ENCODE measurements at places on chromosomes 6 and 20. TPM values are rescaled to one million over a fixed set of nuclear protein-coding genes. Genes with fewer than 3 reads are reported as not detected.

- DNase-seq: no peak
Measured at GRCh38 chr6:151881231-151881630, 73.7 kb downstream of the ESR1 start.

The RAET1L gene
- not detected for polyA plus RNA-seq

GRCh38 chr6:44002593-44003344 lies 124.5 kb downstream of the MRPL14 start:
- DNase-seq: peak; percentile 21

The PHF20 gene
- polyA plus RNA-seq: 30.5 TPM

DNA sequence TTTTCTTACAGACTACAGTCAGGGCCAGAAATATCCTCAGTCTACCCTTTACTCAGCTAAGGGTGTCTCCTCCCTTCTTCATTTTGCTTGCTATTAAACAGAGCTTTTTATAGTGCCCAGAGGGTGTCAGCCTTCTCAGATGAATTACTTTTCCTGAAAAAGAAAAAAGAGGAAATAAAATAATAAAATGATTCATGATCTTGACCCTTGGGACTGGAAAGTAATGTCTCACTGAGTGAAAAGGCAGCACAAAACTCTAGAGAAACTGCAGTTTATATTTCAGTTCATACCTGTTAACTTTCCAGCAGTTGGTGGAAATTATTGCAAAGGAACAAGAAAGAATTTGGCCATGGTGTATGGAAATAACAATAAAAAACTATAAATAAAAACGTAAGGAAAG lies 170.6 kb downstream of the IBTK start:
- no peak for DNase-seq

- DNase-seq: no peak
Measured at GRCh38 chr6:97465877-97466561, 183.0 kb upstream of the MMS22L start.

The BCAS1 gene
- polyA plus RNA-seq: 7.5 TPM

The RUNX2 gene
- 2.6 TPM for polyA plus RNA-seq

- no peak for DNase-seq
Measured at GRCh38 chr6:78835817-78836216, 31.5 kb upstream of the IRAK1BP1 start.

- DNase-seq: no peak
Measured at GRCh38 chr6:169190970-169191369, 62.7 kb downstream of the THBS2 start.

- no peak for DNase-seq
Measured at GRCh38 chr6:165987483-165988301, 180.0 kb downstream of the TBXT start.

The PPP1R16B gene
- 8.0 TPM for polyA plus RNA-seq

DNA sequence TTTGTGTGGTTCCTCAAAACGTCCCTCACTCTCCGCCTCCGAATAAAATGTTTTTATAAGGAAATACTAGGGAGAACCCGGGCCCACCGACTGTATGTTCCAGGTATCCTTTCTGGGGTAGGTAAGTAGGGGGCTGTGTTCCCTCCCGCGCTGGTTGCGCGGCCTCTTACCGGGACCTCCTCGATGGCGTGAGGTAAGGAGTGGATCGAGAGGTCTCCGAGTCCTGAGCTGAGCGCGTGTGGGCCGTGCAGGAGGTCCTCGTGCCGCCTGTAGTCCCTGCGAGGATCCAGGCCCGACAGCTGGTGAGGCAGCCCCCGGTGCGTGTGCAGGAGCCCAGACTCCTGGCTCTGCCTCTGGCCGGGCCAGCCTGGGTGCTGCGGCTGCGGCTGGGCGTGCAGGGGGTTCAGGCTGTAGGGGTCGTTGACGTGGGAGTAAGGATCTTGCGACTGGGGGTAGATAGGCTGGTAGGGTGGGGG lies 5.1 kb downstream of the TFAP2A start:
- no peak for DNase-seq

DNA sequence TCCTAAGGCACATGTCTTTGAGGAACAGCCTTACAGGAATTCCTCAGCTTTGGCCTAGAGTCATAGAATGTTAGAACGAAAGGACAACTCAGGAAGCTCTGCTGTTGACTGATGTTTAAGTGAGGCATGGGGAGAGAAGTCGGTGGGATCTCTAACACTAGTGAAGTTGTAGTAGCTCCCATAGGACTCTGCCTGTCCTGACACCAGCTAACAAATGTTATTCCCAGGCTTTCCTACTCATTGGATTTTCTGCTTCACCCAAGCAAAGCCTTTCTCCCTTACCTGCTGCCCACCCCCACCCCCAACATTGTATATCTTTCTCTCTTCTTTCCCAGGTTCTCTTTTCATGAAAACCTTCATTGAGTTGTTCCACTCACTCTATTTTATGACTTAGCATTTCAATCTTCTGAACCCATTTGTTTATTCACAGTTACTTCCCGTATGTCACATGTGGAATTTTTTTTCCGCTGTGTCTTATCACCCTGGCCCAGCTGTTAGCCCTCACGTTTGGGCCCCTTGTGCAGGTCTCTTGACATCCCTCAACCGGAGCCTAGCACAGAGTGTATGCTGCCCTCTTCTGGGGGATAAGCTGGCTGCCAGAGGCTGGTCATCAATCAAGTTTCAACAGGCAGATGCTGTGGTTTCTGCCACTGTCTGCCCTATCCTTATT lies 39.2 kb upstream of the RNF8 start:
- DNase-seq: no peak

DNA sequence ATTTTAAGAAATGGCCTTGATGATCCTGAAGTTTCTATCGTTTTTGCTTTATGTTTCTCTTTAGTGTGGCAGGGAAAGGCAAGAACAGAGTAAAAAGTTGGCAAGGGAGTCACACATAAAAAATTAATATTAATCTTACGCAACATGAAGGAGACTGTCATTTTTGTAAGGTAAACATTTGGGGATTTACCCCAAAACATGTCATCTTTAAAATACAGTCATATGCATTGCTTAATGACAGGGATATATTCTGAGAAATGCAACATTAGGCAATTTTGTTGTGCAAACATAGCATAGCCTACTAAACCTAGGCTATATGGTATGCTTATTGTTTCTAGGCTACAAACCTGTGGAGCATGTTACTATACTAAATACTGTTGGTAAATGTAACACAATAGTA lies 5.4 kb downstream of the RBL1 start:
- DNase-seq: no peak

The MEI4 gene
- 0.01 TPM for polyA plus RNA-seq

DNA sequence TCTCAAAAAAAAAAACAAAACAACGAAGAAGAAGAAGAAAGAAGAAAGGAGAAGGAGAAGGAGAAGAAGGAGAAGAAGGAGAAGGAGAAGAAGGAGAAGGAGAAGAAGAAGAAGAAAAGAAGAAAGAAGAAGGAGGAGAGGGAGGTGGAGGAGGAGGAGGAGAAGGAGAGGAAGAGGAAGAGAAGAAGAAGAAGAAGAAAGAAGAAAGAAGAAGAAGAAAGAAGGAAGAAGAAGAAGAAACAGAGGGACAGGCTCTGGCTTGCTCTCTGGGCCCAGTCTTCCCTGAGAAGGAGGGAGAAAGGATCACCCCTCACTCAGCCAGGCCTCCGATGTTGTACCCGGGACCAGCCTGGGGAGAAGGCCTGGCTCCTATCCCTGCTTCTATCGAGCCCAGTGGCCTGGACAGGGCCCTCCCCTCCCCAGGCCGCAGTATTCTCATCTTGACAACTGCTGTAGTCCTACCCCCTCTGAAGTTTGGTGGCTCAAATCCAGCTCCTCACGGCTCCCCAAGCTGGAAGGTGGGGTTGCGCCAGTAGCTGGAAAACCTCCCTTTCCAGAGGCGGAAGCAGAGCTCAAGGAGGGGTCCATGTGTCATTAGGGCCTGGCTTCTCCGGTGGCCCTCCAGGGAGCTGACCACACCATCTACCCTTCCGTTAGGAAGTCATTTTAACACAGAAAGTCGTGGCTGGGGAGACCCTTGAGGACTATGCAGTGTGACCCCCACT lies 18.9 kb downstream of the C6orf132 start:
- DNase-seq: no peak

GRCh38 chr6:26254724-26255123 lies 110.3 kb upstream of the BTN3A2 start:
- no peak for DNase-seq

DNA sequence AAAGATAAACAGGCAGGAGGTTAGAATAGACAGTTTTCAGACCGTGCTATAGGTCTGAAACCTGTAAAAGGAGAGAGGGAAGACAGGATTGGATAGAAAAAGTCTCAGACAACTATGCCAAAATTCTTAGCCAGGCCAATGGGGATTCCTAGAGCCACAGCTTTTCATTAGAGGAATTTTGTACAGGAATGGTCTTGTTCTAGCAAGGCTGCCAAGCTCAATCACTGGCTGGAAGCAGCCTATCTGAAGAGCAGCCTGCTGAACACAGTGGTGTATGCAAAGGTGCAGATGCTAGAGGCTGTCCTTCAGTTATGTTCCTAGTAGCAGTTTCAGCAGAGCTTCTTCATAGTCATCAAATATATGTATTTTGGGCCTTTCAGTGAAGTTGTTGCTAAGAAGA lies 313.1 kb downstream of the GRIK2 start:
- no peak for DNase-seq

GRCh38 chr20:24708411-24709295 lies 239.2 kb downstream of the SYNDIG1 start:
- no peak for DNase-seq

DNA sequence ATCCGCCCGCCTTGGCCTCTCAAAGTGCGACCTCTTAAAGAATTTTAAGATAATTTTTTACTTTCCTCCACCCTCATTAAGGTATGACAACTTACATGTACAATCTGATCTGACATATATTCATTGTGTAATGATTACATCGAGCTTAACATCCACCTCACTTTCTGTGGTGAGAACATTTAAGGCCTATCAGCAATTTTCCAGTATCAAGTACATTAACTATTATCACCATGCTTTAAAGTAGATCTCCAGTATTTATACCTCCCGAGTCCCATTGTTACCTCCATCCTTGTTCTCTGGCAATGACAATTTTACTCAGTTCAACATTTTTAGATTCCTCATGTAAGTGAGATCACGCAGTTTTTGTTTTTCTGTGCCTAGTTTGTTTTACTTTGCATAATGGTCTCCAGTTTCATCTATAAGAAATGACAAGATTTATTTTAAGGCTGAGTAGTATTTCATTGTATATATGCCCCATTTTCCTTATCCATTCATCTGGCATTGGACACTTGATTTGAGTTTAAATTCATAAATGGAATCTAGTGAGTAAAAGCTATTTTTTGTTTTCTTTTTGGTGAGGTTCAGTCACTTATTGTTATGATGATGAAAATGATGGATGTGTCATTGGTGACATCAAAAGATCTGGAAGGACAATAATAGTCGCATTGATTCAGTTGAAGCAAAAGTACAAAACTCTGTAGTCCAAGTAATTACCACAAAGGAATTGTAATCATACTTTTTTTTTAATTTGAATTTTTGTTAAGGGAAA lies 87.0 kb downstream of the OR2B2 start:
- no peak for DNase-seq

The FYN gene
- 91.5 TPM for polyA plus RNA-seq

DNA sequence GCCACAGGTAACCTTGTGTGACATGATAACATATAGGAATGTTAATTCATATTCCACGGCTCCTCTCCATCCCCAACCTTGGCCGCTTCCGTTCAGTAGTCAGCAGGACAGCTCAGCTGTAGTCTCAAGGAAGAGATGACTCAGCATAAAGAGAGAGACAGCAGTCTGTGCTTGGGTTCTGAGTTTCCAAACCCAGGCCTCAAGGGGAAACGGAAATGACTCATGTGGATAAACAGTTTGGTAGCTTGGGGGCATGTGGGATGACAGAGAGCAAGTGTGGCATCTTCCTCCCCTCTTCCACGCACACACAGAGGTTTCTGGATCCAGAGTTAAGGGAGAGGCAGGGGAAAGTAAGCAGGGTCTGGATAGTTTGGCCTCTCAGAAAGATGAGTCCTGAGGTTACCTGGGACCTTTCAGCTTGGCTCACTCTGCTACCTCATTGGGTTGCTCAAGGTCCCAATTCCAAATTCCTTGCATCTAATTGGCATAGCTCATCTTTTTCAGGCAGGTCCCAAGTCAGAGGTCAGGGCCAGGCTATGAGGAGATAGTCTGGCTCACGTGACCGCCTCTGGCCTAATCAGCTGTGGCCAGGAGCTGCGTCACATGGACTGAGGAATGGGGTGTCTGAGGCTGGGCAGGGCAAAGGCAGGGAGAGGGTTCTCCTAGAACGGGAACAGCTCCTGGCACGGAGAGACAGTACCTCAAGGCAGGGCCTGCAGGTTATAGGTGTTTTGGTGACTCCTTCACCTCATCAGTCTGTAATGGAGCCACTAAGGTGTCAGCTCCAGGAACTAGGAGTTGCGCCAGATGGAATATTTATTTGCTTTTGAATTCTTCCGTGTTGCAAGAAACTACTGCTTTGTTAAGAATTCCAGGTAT lies 36.5 kb upstream of the MLN start:
- DNase-seq: peak; percentile 57

The SMPDL3A gene
- 13.7 TPM for polyA plus RNA-seq

DNA sequence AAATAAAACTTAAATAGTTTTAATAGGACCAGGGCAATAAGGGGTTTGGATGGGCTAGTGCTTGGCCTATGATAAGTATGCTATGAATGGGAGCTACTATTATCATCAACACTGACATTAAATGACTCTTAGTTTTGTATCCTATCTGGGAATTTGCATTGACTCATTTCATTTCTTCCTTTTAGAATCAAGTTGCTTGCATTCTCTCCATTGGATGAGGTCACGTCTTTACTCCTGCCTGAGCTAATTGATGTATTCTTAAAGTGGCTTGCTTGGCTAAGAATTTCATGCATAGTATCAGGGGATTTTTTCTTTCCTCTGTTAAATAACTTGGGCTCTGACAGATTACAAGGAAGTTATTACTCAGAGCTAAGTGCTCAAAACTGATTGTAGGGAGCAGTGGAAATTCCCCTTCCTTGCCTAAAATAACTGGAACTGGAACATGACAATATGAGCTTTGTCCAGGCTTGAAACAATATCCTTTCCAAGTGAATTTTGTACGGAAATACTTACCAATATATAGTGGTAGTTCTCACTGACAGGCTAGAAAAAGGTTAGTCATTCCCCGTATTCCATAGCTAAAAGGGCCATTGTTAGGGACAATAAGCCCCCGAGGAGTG lies 169.9 kb downstream of the BCAS1 start:
- DNase-seq: no peak

GRCh38 chr6:41785254-41785653 lies 2.2 kb upstream of the TOMM6 start:
- no peak for DNase-seq

DNA sequence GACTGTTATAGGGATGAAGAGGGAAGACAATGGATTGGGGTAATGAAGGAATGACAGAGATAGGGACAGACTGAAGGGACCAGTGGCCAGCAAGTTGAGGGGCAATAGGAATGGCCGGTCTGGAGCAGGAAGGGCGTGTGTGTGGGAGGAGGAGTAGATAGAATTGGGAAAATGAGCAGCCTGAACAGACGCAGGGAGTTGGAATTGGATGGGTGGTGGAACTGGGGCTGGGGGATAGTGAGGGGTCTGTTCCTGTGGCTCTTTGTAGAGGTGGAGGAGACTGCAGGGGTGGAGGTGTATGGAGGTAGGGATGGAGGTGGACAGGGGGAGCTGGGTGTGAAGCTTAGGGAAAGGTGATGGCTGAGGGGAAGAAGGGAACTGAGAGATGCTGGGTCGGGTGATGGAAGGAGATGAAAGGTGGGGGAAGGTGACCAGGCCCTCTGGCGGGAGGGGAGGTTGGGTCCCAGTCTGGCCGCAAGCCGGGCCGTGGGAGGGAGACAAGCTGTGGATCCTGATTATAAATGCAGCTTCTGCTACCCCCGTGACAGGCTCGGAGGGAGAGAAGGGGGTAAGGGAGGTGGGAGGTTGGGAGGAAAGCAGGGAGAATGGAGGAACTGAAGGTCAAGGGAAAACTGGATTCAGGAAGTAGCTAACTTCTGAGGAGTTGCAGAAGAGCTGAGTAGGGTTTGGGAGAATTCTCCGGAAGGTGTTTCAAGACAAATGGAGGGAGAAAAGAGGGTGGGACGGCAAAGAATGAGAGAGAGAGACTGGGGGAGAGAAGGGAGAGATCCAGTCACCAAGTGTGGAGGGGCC lies 5.2 kb downstream of the SYNGAP1 start:
- DNase-seq: no peak
